ENCODE measurements at places on chromosomes 3 and 15.

- no peak for DNase-seq
Measured at GRCh38 chr3:148742118-148742517, 44.4 kb downstream of the AGTR1 start.

DNA sequence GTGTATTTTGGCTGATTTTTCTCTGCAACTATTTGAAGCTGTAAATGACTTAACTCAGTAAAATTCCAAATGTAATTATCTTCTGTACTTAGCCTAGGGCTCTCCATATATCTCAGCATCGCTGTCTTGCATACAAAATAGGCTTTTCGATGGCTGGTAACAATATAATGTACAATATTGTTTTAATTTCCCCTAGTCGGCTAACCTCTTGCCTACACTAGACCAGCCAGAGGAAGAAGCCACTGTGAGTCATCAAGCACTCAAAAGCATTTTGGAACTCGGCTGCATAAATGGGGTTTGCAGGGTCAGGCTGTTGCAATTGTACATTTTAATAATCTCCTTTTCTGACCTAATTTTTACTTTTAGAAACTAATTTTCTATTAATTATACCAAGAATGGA lies 583.8 kb downstream of the FOXP1 start:
- no peak for DNase-seq

DNA sequence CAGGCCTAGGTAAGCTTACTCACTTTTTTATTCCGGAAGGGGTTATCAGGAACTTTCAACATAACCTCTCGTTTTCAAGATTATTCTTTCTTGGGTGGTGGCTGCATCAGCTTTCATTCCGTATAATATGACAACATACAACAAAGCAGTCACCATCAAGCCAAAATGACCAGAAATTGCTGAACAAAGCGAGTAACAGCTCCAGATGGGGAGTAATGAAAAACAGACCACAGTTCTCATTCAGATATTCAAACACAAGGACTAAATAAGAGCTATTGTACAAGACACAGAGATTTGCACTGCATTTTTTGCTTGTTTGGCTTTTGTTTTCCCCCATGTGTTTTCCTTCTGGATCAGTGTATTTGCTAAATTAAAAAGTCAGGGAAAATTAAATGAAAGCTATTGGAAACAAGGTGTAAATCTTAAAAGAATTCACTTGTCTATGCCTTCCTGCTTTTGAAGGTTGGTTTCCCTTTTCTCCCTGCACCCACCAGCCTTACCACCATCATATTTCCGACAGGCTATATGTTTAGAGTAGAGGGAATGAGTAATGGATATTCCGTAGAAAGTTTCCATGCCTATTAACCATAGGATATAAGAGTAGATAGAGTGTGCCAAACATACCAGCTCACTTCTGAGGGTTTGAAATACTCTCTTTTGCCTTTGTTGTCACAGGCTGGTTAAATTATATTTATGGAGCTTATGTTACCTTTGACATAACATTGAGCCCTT lies 213.6 kb downstream of the RBMS3 start:
- no peak for DNase-seq

- DNase-seq, result no peak
Measured at GRCh38 chr15:38684440-38685010, 119.9 kb upstream of the RASGRP1 start.

DNA sequence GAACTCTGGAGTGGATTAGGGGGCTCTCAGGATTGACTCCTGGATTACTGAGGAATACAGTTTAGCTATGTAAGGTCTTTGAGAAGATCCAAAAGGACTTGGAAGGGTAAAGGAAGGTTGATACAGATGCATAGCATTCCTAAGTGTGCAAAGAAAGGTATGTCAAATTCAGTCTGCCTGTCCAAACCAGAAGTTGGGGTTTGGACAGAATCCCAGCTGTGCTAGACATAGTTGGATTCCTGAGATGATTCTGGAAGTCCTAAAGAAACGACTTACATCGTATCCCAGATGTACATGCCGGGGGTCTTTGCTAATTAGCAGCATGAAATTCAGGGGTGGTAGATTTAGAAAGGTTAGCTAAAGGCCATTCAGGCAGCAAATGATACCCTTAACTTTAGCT lies 97.7 kb upstream of the TSPAN3 start:
- no peak for DNase-seq

DNA sequence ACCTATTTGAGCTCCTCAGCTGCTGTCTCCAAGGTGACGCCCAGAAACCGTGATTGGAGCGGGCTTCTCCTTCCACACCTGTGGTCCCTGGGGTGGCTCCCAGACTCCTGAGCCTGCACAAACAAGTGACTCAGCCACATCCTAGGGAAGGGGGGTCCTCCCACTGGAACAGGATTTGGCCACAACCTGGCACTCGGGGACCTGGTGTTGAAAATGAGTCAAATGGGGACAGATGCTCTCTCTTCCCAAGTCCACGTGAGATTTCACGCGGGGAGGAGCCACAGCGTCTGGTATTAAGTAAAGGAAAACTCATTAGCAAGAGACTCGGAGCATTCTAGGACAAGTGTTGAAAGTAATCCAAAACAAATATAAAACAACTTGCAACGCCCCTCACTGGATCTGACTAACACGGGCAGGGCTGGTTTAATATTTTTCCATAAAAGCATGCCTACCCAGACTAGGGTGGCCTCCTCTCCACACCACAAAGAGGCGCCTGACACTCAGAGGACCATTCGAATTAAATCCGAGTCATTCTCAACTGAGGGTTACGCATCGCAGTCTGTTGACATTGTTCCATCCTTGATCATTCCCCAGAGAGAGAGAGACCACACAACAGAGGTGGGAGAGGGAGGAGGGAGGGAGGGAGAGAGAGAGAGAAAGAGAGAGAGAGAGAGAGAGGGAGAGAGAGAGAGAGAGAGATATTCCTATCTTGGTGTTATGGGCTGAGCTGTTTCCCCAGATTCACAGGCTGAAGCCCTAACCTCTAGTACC lies 74.4 kb downstream of the MGLL start:
- no peak for DNase-seq
